ENCODE measurements at places on chromosomes 2 and 18.

DNA sequence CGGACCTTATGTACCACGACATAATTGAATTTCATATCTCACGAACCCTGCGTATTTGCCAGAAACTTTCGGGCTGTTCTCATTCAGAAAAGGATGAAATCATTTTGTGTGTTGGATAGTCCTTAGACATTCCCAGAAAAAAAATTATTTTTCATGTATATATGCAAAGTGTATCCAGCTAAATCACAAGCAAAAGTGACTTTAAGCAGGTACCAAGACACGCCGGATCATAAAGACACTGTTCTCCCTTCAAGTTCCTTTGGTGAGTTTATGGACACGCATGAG is 35.1 kb upstream of the PNO1 start:
- no peak for DNase-seq

- DNase-seq, result no peak
Observed at GRCh38 chr18:14144628-14144895, 12.3 kb upstream of the ZNF519 start.

DNA sequence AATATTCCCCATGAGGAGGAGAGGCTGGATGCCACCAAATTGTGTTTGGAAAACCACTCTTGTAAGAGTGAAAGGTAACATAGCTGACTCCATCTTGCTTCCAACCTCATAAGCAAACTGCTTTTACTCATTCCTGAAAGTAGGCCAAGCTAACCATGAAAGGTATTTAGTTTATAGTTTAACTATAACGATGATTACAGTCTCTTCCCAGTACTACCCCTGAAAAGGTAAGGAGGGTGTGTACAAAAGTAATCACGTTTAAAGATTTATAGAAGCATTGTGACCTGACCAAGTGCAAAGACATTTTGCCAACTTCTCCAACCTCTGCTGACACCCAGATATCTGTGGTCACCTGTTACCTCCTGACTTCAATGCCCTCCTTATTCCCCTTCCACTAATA is 122.6 kb downstream of the CD8B2 start:
- no peak for DNase-seq

GRCh38 chr2:19819097-19820065 is 82.4 kb downstream of the TTC32 start:
- DNase-seq, result no peak

DNA sequence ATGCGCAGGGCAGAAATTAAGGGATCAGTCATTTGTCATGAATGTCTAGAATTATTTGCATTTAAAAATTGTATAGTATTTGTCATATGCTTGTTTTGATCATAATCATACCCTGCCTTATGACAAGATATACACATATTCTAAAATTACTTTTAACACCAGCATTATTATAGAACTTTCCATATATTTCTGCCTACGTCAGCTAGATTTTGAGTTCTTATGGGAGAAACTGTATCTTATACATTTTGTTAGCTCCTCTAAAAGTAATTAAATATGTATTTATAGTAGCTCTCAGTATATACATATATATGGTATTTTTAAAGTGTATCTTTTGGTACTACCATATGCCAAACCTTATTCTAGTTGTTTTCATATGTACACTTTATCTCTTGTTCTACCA is 441.9 kb downstream of the CPS1 start:
- DNase-seq, result no peak

DNA sequence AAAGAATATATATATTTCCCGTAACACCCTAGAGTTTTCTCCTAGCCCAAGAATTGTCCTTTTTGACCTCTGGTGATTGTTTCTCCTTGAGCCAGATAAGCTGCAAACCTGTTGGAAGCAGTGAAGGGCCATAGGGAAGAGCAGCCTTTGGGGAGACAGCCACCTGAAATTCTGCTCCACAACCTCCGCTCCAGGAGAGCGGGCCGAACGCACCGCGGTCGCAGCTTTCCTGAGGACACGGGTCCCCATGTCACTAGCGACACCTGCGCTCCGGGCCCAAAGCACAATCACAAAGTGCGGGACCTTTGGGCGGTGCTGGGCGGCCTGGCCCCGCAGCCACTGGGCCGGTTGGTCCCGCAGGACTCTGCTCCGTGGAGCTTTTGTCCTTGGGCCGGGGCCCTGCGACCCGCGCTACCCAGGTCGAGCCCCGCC is 557 bp upstream of the DSG2 start:
- DNase-seq, result no peak

All from NCI-H1048 (cell line).